ENCODE measurements at places on chromosomes 2 and 18.

DNA sequence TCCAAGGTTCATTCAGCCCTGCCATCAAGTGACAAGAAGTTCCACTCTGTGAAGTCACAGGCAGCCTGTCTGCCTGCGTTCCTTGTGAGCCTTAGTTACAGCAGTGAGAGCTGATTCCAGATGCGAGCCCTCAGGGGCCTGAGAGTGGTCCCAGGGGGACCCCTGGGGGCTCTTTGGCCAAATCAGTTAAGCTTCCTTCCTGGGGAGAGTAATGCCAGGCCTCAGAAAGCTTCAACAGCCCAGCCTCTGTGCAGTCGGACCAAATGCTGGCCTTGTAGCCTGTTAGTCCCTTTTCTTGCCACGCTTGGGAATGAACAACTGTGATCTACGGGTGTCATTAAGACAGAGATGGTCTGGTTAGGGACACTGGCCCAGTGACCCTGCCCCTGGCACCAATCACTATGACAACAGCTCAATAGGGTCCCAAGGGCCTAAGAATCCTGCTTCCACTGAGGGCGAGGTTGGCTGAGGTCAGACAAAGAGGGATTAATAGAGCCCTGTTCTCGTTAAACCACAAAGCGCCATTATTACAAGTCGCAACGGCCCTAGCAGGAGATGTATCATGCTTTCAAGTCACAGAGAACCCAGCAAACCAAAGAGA is 50.9 kb downstream of the HS1BP3 start:
- DNase-seq: no peak

DNA sequence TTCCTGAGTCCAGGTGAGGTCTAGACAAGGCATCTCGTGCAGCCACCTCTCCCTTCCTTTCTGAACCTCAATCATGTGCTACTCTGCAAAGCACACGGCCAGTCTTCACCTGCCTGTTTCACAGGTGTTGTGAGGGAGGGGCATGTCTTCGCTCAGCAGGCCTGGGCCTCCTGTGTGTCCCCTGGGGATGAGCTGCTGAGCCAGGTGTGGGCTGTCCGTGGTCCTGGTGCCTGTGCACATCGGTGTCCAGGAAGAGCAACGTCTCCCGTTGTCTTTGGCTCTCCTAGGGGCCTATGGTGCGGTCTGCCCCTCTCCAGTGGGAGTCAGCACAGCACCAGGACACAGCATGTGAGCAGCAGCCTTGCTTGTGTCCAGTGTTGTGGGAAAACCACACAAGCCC is 16.7 kb downstream of the ARHGEF4 start:
- no peak for DNase-seq

DNA sequence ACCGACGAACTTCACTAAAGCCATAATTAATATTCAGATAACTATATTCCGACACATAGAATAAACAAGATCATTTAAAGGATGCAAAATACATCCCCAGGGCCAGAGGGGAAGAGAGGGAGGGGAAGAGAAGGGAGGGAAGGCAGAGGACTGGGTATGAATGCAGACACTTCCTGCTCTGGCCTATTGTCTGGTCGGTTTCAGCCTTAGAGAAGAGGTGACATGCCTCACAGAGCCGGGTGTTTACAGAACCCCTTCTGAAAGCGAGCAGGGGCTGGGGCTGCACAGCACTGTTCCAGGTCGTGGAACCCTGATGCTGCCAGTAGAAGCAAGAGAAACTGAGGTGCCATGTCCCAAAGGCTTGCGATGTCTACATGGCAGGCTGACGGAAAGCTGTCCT is 31.0 kb downstream of the CELF4 start:
- DNase-seq: no peak

DNA sequence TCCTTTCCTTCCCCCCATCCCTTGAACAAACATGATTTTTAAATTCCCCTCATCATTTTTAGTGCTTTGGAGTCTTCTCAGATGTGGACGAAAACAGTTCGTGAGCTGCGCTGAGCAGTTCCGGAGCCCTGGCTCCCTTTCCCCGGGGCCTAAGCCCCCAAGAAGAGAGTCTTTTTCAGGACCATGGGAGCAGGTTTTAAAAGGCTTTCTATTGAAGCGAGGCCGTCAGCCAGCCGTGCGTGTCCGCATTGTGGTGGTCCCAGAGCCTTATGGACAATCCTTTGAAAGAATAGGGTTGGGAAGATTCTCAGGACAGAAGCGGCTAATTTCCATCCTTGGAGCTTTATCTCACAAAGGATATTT is 290.7 kb downstream of the SOX11 start:
- DNase-seq: no peak

DNA sequence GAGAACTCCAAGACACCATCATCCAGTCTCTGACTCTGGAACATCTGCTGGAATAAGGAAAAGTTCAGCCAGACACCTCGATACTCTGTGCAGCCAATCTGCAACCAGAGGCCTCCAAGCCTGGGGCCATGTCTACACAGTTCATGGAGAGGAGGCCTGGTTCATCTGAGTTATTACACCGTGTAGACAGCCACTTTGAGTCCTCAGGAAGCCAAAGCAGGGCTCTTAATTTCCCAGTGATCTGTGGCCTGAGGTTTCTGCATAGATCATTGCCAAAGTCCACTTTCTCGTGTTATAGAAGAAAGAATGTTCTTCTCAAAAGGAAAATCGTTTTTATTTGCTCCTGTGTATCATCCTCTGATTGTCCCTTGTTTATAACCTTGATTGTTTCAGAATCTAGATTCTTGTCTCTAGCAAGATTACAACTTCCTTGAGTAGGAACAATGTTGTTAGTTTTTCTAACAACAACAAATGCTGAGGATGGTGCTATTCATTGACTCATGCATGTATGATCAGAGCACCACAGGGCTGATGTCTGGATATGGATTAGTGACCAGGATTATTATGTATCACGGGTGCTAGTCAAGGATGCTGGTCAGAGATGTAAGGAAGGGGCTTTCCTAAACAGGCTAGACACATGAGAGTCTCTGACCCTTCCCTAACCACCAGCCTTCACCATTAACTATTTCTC is 30.7 kb upstream of the MARCO start:
- no peak for DNase-seq

GRCh38 chr2:120538691-120539423 is 192.9 kb downstream of the INHBB start:
- DNase-seq: no peak

DNA sequence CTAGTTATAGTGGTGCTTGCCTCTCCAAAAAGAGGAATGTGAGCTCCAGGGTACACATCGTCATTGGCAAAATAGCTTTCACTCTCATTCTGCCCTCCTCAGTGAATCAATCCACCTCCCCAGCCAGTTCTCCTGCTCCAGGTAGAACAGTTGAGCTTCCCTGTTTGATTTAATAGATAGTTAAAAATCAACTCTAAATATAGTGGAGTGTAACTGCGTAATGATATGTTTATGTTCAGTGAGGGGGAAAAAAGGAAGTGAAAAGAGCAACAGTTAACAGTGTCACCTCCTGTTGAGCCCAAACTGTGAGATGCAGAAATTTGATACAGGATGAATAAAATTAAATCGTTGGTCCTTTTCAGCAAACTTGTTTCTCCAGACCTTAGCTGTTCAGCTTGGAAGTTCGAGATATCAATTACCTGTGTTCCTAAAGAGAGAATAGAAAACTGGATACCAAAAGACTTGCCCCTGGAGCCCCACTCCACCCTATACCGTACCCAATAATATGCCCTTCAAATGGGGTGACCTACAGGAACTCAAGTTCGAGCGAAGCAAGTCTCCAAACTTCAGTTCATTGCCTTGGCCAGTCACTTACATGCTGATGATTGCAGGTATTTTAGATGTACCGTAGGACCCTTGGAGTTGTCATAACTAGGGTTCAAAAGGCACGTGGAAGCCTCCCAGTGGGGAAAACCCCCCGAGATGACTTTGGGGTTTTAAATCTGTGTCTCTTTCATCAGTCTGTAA is 708.4 kb downstream of the RNF144A start:
- no peak for DNase-seq

Data from kidney tubule cell (primary cell).